ENCODE measurements at places on chromosomes 16 and 17. TPM values are rescaled to one million over a fixed set of nuclear protein-coding genes. Genes with fewer than 3 reads are reported as not detected.

DNA sequence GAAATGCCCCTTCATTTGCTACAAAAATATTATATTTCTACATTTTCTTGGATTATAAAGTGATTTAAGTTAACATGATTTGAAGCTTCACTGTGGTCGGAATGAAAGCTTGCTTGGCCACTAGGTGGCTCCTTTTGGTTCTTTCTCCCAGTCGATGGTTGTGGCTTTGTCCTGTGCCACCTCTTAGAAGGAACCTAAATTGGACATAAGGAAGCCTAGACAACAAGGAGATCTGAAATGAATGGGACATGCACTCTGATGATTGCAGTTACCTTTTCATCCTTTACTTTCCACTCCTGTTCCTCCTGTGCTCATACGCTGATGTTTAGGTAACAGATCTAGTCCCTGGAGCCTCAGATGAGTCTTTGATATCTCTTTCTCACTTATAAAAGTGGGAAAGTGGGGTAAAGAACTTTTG lies 39.2 kb downstream of the FTO start:
- DNase-seq = no peak

- DNase-seq = no peak
Measured at GRCh38 chr17:71004413-71004812, 835.1 kb downstream of the KCNJ2 start.

Gene IL34
- 0.74 TPM for total RNA-seq

DNA sequence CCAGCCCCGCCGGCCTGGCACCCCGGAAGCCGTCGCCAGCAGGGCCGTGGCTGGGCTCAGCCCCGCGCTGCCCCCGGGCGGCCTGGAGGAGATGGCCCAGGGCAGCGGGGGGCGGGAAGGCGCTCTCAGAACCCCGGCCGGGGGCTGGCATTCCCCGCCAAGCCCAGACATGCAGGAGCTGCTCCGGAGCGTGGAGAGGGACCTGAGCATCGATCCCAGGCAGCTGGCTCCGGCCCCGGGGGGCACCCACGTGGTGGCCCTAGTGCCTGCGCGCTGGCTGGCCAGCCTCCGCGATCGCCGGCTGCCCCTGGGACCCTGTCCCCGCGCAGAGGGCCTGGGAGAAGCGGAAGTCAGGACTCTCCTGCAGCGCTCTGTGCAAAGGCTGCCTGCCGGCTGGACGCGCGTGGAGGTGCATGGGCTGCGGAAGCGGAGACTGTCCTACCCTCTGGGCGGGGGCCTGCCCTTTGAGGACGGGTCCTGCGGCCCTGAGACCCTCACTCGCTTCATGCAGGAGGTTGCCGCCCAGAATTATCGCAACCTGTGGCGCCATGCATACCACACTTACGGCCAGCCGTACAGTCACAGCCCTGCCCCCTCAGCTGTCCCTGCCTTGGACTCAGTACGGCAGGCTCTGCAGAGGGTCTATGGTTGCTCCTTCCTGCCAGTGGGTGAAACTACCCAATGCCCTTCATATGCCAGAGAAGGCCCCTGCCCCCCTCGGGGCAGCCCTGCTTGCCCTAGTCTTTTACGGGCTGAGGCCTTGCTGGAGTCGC lies 551 bp downstream of the WDR81 start:
- DNase-seq = no peak

Gene SRR
- total RNA-seq = 8.9 TPM

- DNase-seq = no peak
Measured at GRCh38 chr17:4807605-4808377, 839 bp downstream of the PLD2 start.

DNA sequence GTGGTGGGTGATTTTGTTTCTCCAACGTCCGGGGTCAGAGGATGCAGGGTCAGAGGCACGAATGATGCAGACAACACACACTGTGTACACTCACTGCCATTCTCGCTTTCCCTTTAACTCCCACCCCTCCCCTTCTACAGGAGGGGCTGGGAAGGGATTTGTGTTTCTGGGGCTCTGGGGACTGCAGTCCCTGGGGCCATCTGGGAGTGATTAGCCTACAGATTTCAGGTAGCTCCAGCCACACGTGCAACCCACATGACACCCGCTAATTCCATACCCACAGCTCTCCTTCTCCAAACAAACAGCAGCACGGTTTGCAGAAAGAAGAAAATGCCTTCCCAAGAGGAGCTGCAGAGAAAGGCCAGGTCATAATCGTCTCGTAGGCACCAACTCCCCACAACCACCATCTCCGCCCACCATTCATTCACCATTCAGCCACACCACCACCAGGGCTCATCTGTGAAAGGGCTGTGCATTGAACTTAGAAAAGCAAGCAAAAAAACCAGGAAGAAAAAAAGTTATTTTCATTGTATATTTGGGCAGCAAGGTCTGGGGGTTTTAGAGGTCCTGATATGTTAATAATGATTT lies 9.4 kb upstream of the SOX9 start:
- DNase-seq = no peak

Gene ADAD2
- total RNA-seq = not detected

DNA sequence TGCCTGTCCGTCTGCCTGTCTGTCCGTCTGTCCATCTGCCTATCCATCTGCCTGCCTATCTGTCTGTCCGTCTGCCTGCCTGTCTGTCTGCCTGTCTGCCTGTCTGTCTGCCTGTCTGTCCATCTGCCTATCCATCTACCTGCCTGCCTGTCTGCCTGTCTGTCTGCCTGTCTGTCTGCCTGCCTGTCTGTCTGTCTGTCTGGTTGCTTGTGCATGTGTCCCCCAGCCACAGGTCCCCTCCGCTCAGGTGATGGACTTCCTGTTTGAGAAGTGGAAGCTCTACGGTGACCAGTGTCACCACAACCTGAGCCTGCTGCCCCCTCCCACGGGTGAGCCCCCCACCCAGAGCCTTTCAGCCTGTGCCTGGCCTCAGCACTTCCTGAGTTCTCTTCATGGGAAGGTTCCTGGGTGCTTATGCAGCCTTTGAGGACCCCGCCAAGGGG lies 5.6 kb downstream of the GCGR start:
- no peak for DNase-seq

DNA sequence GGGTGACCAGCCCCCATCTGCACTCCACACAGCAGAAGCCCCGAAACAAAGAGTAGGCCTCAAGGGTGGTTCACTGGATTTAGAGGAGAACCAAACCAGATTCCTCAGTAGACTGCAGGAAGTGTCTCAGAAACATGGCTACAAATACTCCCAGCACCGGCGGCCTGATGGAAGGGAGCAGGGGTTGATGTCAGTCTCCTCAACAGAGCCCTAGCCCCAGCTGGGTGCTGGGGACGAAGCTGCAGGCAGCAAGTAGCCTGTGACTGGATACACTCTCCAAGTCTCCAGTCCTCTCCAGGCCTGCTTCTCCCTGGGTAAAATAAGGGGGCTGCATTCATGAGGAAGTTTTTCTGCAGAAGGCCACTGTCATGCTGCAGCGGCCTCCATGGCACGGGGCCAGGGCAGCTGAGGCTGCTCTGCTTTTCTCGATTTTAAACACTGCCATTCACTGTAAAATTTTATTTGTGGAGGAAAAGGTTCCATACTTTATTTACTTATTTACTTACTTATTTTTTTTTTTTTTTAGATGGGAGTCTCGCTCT lies 36.7 kb upstream of the SREBF1 start:
- no peak for DNase-seq

GRCh38 chr17:56314026-56314425 lies 160.8 kb downstream of the ANKFN1 start:
- no peak for DNase-seq

Gene SNX20
- total RNA-seq = not detected

- DNase-seq = no peak
Measured at GRCh38 chr16:10856042-10856441, 21.0 kb upstream of the CIITA start.

Gene PRSS36
- total RNA-seq = 0.38 TPM

GRCh38 chr17:31586946-31587345 lies 195.5 kb downstream of the RAB11FIP4 start:
- no peak for DNase-seq

DNA sequence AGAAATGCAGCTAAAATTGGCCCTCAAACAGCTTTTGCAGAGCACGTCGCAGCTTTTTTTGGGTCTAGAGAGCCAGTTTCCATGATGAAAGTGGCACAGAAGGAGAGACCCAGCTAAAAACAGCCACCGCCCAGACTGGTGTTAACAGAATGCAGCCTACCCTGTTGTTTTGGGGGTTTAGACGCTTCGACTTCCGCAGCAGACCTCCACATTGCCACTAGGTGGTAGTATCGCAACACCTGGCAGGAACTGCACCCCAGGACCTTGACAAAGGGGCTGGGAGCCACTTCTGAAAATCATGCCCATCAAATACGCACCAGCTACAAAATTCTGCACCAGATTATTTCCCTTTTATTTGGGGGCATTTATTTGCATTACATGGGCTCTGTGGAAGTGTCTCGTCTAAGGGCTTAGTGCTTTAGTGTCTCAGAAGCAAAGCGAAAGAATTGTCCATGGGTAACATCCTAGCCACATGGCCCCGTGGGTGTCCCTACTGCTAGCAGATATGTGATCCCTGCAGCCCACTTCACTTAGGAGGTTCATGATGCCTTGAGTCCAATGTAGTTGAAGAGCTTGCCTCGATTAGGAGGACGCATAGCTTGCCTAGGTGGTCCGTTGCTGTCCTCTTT lies 167.1 kb downstream of the HAPSTR1 start:
- DNase-seq = peak; percentile 8

Gene MT1H
- not detected for total RNA-seq

- DNase-seq = no peak
Measured at GRCh38 chr17:50114849-50115357, 15.1 kb downstream of the SAMD14 start.

- no peak for DNase-seq
Measured at GRCh38 chr16:3854750-3855541, 25.6 kb downstream of the CREBBP start.

GRCh38 chr16:50711040-50711439 lies 17.6 kb downstream of the NOD2 start:
- no peak for DNase-seq

Gene ACSM2A
- not detected for total RNA-seq

DNA sequence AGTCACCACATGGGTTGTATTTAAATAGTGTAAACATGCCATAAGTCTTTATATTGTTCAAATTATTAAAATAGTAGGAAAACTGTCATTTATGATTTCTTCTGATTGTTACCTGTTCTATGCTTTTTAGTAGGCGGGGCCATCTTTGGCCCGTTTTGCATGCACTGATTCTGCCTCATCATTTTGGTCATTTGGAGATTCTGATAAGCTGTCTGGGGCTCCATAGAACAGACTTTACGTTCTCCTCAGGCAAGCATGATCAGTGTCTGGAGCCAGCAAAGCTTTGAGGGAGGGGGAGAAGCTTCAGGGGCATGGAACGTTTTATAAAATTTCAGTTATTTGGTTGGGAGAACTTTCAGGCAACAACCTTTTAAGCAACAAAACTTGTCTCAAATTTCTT lies 8.8 kb downstream of the NDEL1 start:
- no peak for DNase-seq

GRCh38 chr16:89368604-89369249 lies 121.6 kb downstream of the ANKRD11 start:
- DNase-seq = no peak

GRCh38 chr17:50055426-50056216 lies at the start of gene ITGA3:
Gene ITGA3 (plus strand): TSS chr17:50056110. CDS start chr17:50056440, 330 bp downstream.
- peak; percentile 90 for DNase-seq

DNA sequence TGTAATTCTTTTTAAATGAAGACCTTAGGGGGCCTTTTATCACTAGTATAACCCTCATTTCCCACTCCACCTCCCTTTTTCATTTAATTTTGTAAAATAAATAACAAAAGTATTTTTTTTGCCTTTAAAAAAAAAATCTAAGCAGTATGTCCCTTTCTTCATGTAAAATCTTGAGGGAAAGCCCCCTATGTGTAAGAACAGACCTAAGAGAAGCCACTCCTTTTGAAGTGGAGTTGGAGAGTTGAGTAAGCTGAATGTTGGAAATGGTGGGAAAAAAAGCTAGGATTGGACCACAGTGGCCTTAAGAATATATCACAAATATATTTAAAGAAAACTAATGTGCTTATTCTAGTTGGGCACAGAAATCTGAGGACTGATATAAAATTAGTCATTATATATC lies 44.5 kb upstream of the INTS2 start:
- DNase-seq = no peak

Gene LPCAT2
- total RNA-seq = 0.47 TPM

DNA sequence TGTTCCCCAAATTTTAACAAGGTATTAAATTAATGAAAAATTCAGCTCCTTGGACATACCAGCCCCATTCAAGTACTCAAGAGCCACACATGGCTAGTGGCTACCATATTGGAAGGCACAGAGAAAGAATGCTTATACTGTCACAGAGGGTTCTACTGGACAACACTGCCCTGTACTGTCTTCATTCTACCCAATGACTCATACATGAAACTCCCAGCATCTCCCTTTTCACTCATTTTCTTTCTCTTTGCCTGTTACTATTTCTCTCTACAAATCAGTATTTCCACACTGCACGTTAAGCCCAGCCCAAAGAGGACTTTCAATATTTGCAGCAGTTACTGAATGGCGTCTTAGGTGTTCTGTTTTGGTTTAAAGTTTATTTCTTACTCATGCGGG lies 72.1 kb upstream of the RCVRN start:
- DNase-seq = no peak

Gene TBC1D16
- total RNA-seq = 42.0 TPM

DNA sequence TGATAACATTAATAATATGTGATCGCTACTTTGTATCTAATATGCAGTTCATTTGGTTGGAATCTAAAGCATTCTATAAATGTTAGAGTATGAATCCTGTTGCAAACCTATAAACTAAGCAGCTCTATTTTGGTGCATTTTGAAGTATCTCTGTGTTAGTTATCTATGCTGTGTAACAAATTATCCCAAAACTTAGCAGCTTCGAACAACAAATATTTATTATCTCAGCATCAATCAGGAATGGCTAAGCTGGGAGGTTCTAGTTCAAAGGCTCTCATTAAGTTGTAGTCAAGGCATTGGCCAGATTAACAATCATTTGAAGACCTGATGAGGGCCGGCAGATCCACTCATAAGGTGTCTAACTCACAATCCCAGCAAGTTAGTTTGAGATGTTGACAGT lies 10.1 kb upstream of the MSI2 start:
- DNase-seq = no peak

DNA sequence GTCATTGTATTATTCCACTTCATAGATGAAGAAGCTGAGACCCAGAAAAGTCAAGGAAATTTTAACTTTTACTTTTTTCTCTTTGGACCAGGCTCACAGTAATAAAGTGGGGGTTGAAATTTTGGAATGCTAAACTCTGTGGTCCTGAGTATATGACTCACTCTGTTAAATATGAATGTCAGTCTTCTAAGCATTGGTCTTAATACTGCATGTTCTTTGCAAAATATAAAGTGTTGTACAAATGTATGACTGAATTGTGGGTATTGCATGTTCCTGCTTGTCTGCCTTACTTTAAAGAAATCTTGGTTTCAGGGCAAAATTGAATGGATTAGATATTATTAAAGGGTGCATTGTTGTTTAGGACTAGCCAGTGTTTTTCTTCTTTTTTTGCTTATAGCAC lies 950.8 kb upstream of the GOT2 start:
- no peak for DNase-seq

- DNase-seq = no peak
Measured at GRCh38 chr17:48043176-48043575, 5.0 kb upstream of the NFE2L1 start.

GRCh38 chr16:13168091-13168572 lies 266.7 kb downstream of the SHISA9 start:
- no peak for DNase-seq

GRCh38 chr17:72609501-72609900 lies 483.0 kb downstream of the SLC39A11 start:
- no peak for DNase-seq

- peak; percentile 32 for DNase-seq
Measured at GRCh38 chr17:41338961-41339485, 11.6 kb downstream of the KRT33A start.
